ENCODE measurements at places on chromosomes 7 and 10.
A peak's percentile ranks its signal among the peaks of the same experiment; 100 is the strongest.

- no peak for DNase-seq
Measured at GRCh38 chr10:43125881-43126731, 12.1 kb upstream of the CSGALNACT2 start.

DNA sequence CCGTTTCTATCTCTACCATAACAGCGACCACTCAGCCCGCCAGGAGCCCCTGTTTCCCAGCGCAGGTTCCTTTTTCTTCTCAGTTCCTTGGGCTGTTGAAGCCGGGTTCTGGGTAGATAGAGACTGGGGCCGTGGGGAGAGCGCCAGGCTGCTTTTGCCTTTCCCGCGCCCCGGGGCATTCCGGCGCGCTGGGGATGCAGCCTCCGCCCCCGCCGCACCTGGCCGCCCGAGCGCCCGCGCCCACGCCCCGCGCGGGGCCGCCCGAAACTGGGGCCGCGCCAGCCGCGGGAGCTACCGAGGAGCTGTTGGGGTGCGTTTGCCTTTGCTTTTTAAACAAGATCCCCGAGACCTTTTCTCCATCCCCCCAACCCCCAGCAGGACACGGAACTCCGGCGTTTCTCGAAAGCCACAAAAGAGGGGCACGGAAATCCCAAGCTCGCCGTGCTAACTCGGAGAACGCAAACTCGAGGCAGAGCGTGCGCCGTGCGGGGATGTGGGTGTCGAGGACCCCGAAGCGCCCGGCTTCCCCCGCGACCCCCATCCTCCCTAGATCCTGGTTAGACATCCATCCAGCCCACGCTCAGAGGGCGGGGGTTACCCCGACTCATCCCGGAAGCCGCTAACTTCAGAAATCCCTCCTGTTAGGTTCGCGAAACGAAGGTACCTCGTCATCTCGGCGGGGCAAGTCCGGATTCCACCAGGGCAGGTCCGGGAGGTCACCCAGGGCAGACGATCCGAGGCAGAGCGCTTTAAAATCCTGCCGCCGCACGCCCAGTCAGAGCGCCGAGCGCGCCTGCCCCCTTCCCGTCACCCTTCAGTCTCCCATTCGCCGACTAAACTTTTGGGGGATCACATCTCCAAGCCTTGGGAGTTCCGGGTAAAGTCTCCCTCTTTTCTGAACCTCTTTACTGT is 1.0 kb downstream of the GRM8 start:
- no peak for DNase-seq

DNA sequence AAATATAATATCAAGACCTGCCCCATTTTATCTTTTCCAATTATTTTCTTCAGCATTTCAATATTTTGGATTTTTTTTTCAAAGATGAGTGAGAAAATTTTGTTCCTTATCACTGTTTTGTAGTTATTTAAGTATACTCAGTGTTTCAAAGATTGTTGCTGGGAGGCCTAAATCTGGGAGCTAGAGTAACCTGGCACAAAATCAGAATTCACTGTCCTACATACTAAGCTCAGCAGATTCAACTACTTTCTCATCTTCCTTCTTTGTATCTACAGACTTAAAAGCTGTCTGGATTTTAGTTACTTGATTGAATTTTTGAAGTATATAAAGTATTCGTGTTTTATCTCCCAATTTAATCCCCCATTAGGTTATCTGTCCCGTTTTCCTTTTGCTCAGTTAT is 85.9 kb downstream of the TAX1BP1 start:
- DNase-seq, result no peak

DNA sequence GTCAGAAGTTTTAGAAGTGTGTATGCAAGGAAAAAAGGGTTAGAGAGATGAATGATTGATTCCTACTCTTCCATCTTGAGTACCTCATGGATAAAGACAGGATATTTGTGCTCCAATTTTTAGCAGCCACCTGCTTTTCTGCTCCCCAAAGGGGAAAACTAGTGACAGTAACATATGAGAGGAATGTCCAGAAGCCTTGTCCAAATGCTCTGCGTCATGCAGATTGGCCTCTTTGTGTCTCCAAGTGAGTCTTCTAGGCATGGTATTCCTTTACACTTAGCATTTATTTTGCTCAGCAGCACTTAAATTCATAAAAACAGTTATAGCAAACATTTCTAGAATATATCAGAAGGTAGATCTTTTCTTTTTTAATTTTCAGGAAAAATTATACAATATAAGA is 306.8 kb downstream of the CNTNAP2 start:
- no peak for DNase-seq

GRCh38 chr10:90319188-90319914 is 538.5 kb downstream of the HTR7 start:
- DNase-seq, result peak; percentile 22

- DNase-seq, result no peak
Measured at GRCh38 chr7:18727115-18727870, 231.7 kb downstream of the HDAC9 start.

GRCh38 chr7:8185926-8186683 is 75.9 kb downstream of the ICA1 start:
- DNase-seq, result no peak

- DNase-seq, result no peak
Measured at GRCh38 chr7:42981601-42982000, 49.4 kb downstream of the MRPL32 start.

DNA sequence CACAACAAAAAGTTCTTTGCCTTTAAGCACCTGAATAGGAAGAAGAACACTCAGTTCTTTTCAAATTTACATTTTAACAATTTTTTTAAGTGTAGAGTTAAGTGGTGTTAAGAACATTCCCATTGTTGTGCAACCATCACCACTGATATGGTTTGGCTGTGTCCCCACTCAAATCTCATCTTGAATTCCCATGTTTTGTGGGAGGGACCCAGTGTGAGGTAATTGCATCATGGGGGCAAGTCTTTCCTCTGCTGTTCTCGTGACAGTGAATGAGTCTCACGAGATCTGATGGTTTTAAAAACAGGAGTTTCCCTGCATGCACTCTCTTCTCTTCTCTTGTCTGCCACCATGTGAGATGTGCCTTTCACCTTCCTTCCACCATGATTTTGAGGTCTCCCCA is 155.7 kb downstream of the PLXNA4 start:
- DNase-seq, result no peak

- no peak for DNase-seq
Measured at GRCh38 chr7:139860090-139860775, 31.2 kb downstream of the TBXAS1 start.

GRCh38 chr10:133327651-133328357 is 8.9 kb downstream of the CALY start:
- DNase-seq, result no peak

- DNase-seq, result no peak
Measured at GRCh38 chr10:87626422-87626892, 33.2 kb upstream of the PAPSS2 start.

DNA sequence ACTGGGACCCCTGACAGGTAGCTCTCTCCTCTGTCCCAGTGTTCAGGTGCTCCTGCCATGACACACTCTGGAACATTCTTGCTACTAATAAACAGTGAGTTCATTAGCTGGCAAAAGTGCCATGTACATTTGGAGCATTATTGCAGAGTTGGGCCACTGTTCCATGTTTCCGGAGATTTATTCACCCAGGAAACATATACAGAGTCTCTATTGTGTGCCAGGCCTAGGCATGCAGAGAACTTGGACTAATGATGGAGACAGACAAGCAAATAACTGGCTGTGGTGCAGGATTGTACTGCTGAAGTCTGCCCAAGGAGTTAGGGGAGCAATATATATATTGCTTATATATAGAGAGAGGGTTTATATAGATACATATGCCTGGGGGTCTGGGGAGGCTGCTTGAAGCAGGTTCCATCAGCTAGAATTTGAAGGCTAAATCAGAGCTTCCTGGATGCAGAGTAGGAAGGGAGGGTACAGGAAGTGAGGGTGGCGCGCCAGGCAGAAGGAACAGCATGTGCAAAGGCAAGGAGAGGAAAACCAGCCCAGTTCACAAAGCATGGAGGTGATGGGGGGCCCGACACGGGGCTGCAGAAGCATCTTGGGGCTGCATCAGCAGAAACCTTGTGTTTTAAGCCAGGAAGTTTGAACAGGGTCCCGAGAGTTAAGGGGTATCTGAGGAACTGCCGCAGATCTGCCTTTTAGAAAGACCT is 22.7 kb upstream of the EEPD1 start:
- no peak for DNase-seq

DNA sequence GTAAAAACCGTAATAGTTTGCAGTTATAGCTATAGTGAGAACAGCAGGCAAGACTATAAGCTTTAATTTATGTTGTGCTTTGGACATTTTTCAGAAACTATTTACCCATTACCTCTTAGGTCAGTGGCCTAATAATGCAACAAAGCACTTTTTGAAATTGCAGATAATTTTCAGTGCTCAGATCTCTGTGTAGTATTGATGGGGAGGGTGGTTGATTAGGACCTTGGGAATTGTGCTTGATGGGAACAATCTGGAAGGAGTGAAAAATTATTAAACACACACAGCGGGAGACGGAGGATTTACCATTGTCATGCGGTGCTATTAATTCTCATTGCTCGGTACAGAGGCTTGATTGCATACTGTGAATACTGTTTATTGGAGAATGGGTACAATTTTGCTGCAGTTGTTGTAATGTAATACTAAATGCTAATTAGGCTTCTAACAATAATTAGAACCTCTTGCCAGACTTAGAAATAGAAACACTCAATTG is 304.8 kb downstream of the LRMDA start:
- no peak for DNase-seq

GRCh38 chr7:105689067-105689819 is 108.0 kb upstream of the EFCAB10 start:
- no peak for DNase-seq

GRCh38 chr10:59434463-59435321 is 72.3 kb upstream of the FAM13C start:
- DNase-seq, result no peak

- DNase-seq, result no peak
Measured at GRCh38 chr10:131982185-131982756, 548 bp upstream of the BNIP3 start.
